ENCODE measurements at places on chromosomes 1 and 21.

- no peak for DNase-seq
Measured at GRCh38 chr1:113137563-113137962, 64.6 kb downstream of the LRIG2 start.

GRCh38 chr1:186202271-186202764, 172.7 kb downstream of the TPR start:
- no peak for DNase-seq

- no peak for DNase-seq
Measured at GRCh38 chr1:12386130-12386529, 156.3 kb downstream of the VPS13D start.

GRCh38 chr1:34603594-34603993, 151.3 kb upstream of the GJB5 start:
- no peak for DNase-seq

DNA sequence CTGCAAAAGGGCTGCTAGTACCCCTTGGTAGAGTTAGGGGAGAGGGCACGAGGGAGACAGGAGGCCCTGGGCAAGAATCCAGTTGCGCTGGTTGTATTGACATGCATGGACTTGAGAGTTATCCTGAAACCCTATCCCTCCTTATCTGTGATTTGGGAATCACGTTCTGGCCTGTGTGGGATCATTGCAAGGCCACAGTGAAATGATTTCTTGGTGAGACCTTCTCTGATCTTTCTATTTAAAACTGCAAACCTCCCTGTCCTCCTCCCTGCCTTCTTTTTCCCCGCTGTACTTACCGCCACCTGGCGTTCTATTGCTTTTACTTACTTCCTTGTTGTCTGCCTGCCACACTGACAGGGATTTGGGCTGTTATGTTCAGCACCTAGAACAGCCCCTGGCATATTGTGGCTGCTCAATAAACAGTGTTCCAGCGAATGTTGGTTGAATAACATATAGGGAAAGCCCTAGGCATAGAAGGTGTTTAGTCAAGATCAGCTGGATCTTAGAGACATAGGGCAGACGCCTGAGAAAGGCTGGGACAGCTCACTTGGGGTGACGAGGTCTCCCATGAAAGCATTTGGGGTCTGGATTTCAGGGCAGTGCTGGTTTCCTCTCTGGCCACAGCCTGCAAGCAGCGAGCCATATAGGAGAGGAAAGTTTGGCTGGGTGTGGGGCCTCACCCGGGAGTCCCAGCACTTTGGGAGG, 25.6 kb downstream of the ALPL start:
- DNase-seq, result no peak

DNA sequence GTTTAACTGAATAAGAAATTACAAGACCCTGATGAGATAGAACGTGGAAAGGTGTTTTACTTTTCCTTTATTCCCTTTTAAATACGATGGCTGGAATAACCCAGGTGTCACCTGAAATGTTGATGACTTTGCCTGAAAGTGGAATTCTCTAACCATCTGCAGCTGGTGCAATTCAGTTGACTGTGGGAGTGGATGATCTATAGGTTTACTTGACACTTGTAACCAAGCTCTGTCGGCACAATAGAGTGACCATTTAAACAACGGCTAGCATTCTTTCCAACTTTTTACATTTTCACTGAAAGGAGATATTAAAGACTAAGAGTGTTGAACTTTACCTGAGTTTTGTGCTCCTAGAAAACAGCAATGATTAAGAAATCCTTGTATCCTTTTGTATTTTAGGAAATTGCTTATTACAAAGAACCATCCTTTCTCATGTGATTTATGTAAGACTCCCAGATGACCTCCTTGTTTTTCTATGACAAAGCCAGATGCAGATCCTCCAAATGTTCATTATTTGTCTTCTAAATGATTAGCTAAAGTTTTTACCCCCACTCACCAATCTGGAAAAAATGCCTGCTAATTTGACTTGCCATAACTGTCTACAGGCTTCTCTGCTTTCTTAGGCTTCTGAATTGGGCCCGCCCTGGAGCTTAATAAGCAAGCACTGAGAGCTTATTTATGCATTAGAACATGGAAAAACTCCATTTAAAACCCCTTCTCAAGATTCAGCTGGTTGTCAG, 129.5 kb upstream of the LRRC7 start:
- DNase-seq, result no peak

DNA sequence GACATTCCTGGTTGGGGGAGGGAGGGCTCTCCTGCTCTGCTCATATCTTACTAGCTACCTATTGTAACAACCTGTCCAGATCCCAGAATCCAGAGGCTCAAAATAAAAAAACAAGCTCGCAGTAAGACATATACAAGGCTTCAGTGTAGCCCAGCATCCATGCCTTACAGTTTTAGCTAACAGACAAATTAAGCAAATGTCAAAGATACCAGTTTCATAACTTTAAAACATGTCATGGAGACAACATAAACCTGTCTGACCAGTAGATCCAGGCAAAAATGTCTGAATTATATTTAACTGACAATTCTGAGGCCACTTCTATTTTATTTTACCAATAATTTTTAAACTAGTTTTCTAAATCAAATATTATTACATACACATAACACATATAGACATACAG, 167.7 kb upstream of the TNR start:
- no peak for DNase-seq

GRCh38 chr1:213982672-213983492, 4.9 kb upstream of the PROX1 start:
- no peak for DNase-seq

DNA sequence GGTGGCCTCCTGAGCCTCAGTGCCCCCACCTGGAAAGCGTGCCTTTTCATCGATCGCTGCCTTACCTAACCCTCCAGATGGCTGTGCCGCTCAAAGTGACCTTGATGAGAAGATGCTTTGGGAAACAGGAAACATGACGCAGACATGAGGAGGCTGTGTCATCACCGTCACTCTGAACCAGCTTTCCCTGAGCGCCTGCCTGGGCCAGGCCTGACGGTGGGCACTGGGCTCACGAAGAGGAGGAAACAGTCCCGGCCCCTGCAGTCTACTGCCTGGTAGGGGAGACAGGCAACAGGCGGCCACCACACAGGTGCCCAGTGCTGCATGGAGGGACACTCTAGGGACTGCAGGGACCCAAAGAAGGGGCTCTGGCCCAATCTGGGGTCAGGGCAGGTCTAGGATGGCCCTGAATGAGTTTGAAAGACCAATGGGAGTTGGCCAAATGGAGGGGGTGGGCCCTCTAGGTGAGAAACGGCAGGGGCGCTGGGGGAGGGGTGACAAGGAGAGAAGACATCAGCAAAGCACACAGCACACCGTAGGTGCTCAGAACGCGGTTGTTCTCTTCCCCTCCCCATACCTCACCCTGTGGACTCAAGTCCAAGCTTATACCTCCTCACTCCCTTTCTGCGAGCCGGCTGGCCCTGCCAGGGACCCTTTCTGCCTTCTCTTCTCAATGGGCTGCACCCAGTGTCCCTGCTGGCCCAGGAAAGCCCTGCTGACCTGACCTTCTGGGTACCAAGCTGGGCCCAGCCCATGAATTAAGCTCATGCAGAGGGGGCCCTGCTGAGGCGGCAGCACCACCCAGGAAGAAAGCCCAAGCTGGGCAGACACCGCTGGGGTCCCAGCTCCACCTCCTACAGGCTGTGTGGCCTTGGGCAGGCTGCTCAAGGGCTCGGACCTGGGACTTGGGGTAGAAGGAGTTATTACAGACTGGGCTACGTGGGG, 44.9 kb downstream of the GLIS1 start:
- DNase-seq, result no peak

- DNase-seq, result no peak
Measured at GRCh38 chr1:228852511-228853088, 117.3 kb downstream of the RHOU start.

DNA sequence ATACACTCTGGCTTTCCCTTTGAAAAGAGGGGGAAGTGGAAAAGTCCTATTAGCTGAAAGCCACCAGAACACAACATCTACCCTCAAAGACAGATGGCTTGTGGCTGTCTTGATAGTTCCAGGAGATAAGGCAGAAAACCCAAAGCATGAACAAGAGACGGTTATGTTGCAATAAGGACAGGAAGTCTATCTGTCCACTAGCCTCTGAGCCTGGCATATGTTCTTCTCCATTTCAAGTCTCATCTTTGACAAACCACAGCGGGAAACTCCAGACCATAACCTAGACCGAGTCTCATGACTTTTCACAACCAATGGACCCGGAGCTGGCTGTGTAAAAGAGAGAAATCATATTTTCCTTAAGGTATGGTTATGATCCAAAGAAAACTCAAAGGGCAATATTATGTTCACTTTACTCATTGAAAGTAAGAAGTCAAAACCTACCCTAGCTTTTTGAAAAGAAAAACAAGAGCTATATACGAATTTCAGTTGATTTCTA, 33.8 kb downstream of the DUSP10 start:
- DNase-seq, result no peak

DNA sequence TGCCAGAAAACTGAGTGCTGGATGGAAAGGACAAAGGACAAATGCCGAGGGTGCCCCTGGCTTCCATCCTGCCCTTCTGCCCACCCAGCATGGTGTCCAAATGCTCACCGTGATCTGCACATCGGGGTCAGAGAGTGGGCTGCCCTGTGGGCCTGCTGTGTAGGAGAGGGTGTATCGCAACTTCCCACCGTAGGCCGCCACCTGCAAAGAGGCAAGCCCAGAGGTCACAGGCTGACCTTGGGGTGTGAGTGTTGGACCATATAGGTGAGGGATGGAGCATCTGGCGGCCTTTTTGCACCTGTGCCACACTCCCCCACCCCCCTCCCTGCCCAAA, 53.5 kb downstream of the LDLRAD2 start:
- DNase-seq, result no peak

DNA sequence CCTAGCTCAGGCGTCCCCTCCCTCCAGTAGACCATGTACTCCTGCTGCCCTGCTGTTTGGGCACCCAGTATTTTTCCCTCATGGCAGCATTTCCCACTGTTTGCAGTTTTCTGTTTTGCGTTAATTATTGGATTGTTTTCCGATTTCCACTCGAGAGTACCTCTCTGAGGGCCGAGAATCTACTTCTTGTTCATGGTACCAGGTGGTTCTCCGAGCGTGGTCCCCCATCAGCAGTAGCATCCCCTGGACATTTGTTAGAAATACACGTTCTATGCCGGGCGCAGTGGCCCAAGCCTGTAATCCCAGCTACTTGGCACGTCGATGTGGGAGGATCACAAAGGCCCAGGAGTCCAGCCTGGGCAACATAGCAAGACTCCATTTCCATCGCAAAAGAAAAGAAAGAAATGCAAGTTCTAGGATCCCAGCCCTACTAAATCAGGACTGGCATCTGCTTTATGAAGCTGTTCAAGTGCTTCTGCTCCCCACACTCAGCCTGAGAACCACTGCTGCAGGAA, 690 bp downstream of the RRP1 start:
- DNase-seq, result no peak

GRCh38 chr1:113035086-113035485, 37.9 kb upstream of the LRIG2 start:
- DNase-seq, result no peak

DNA sequence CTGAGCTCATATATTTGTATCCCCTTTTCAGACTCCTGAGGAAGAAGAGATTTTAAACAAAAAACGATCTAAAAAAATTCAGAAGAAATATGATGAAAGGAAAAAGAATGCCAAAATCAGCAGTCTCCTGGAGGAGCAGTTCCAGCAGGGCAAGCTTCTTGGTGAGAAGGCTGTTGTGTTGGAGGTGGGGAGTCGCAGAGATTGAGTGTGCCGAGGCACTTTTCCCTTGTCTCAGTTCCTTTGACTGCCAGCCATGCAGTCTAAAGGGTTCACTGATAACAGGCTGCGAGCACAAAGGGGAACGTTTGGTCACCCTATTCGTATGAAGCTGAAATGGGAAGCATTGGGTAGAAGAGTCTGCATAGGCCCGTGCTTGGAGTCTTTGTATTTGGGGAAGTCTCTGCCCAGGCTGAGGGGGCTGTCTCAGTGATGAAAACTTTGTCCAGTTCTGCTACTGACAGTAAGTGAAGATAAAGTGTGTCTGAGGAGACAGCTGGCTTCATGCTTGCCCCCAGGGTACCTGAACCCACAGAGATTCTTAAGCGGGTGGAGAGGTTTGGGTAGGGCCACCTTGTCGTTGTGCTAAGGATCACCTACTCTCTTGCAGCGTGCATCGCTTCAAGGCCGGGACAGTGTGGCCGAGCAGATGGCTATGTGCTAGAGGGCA, 2.8 kb downstream of the RPS8 start:
- no peak for DNase-seq

DNA sequence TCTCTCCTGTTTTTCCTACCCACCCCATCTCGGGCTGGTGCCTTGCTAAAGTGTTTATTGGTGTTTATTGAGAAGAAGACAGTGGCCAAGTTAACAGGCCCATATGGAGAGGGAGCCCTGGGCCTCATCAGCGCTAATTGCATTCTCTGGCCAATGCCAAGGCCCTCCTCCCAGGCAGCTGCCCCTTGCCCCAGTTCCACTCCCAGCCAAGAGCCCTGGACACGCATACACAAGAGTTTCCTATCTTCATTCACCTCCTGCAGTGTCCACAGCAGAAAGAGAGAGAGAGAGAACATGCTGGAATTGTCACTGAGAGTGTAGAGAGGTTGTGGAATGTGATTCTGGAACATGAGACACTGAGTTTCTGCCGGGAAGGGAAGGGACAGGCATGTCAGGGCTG, 25.4 kb upstream of the VWA5B1 start:
- no peak for DNase-seq

- DNase-seq, result no peak
Measured at GRCh38 chr1:196071447-196071846, 536.8 kb downstream of the KCNT2 start.

GRCh38 chr1:190479516-190479915, 1.9 kb upstream of the BRINP3 start:
- DNase-seq, result no peak

DNA sequence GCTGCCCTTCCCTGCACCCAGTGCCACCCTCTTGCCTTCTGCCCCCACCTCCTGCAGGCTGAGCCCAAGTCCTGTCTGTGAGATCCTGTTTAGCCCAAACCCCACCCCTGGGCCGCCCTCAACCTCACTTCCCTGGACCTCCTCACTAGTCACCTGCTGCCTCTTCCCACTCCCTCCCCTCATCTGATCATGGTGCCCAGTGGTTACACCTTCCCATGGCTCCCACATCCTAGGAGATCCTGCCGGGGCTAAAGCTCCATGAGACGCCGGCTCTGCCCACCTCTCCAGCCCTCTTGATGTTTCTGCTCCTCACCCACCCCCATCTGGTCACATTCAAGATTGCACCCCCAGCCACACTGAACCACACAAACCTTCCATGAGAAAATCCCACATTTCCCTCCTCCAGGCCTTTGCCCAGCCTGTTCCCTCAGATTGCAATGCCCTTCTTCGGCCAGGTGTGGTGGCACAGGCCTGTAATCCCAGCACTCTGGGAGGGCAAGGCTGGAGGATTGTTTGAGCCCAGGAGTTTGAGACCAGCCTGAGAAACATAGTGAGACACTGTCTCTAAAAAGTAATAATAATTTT, 17.0 kb downstream of the TTC39A start:
- DNase-seq, result no peak

- no peak for DNase-seq
Measured at GRCh38 chr1:190000365-190000872, 477.2 kb downstream of the BRINP3 start.

- no peak for DNase-seq
Measured at GRCh38 chr1:224273641-224274040, 56.3 kb downstream of the NVL start.

DNA sequence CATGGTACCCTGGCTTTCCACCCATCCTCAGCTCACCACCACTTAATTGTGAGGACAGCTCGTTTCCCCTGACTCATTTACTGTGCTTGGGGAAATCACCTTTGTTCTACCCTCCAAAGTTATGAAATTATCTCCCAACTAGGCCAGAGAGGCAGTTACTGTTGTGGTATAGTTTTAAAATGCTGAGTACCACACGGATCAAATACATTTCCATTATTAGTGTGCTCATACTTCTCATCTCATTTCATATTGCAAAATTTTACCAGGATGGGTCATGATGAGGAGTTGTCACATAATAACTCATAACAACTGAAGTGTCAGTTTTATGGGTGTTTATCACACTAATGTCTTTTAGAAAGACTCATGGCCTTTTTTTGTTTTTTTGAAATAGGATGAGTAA, 9.2 kb upstream of the OR2B11 start:
- no peak for DNase-seq

Data from activated T-cell treated with anti-CD3 and anti-CD28 coated beads, Interleukin-2, amount 50 U/mL, for 1 hour (primary cell).